ENCODE measurements at places on chromosomes 3 and 15.

GRCh38 chr3:187290503-187290902 is 1.0 kb downstream of the MASP1 start:
- no peak for DNase-seq

GRCh38 chr3:106371221-106371970 is 502.6 kb upstream of the CBLB start:
- DNase-seq, result no peak

- no peak for DNase-seq
These were observed 307.6 kb downstream of the RYR3 start for GRCh38 chr15:33618350-33618749.

- DNase-seq, result no peak
These were observed 74.5 kb downstream of the BFSP2 start for GRCh38 chr3:133474251-133474801.

GRCh38 chr15:101288905-101289513 is 6.0 kb downstream of the SNRPA1 start:
- DNase-seq, result no peak
